GM13977 (cell line): ENCODE measurements at places on chromosomes 1 and 21.

DNA sequence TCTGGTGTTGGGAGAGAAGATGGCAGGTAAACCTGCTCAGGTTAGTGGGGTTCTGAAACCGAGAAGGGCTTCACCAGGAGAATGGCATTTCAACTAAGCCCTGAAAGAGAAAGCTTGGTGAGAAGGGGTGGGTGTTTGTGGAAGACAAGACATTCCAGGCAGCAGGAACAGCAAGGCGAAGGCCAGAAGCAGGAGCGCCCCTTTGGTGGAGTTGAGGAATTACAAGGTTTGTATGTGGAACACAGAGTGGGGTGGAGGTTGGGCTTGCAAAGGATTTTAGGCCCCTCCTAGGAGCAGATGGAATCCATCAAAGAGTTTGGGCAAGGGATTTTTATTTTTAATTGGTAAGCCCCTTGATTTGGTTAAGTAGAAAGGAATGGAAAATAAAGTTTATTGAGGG lies 24.8 kb upstream of the ELOA start:
- DNase-seq: no peak

DNA sequence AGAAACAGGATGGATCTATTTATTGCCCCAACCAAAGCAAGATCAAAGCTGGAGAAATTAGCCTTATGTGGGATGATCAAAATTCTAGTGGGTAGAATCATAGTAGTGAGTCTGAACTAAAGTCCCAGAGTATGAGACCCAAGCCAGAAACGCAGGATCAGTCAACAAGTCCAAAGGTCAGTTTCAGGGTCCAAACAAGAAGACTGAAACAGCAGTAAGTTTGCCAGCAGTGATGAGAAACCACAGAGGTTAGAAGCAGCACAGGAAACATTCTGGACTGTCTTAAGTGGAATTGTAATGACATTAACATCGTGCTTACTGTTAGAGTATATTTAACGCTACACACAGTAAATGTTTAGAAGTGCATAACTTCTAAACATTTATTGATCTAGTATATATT lies 251.0 kb downstream of the LRRIQ3 start:
- no peak for DNase-seq

DNA sequence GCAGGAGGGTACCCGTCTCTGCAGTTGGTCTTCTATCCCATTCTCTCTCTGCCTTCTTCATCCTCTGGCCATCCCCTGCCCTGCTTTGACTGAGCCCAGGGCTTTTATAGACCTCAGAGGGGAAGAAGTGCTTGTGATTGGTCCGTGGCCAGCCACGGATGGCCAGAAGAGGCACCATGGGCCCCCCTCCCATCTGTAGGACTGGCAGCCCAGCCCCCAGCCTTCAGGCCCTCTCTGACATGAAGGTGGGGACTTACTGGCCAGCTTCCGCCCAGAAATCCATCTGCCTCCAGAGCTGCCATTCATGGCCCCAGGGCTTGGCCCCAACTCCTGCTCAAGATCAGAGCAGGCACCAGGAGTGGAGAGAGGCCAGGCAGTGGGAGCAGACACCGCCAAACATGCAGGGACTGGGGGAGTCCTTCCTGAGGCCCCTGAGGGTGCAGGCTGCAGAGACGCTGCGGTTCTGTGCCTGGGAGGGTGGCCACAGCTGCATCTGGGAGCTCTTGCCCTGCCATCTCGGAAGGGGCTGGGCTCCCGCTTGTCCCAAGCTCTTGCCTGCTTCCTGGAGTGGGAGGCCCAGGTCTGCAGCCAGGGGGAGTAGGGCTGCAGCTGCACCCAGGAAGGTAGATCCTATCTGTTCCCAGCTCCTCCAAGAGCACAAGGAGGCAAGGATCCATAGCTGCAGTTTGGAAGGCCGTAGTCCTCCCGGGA lies 698.6 kb upstream of the B3GALT2 start:
- DNase-seq: no peak

DNA sequence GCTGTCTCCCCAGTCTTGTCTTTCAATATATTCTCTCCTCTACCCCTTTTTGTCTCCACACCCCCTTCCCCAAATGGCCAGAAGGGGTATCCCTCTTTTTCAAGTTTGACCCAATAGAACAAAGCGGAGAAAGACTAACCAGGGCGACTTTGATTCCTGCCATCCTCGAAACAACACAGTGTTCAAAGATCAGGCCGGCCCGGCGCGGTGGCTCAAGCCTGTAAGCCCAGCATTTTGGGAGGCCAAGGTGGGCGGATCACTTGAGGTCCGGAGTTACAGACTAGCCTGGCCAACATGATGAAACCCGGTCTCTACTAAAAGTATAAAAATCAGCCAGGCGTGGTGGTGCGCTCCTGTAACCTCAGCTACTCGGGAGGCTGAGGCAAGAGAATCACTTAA lies 77.0 kb upstream of the IFNAR2 start:
- no peak for DNase-seq

- no peak for DNase-seq
Measured at GRCh38 chr1:114435088-114435715, 75.8 kb downstream of the TRIM33 start.

DNA sequence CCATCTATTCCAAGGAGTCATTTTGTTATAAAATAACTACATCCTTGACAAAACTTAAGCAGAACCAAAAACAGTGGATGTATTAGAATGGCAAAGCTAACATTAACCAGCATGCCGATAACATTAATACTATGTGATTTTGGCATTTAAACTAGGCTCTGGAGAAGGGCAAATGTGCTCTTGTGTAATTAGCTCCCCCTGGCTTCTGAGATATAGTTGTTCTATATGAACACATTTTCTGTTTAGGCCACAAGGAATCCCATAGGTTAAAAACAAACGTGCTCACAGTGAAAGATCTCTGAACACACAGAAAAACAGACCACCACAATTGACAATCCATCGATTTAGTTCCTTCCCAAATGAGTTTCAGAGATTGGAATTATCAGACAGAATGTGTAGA lies 57.4 kb upstream of the TARS2 start:
- peak; percentile 27 for DNase-seq

DNA sequence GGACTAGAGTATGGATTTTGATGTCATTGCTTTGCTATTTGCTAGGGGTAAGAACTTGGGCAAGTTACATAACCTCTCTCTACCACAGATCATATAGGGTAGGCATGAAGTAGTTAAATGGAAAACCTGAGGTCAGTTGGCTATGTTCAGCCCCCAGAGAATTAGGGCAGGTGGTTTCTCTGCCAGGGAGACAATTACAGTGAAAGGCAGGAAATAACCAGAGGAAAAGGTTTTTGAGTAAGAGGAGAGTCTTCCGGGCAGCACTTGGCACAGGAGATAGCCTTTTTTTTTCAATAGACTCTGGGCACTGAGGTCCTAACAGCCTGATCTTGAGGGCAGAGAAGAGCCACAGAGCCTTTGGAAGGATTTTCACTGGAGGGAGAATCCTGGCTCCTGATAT lies 16.7 kb upstream of the SERBP1 start:
- DNase-seq: no peak

DNA sequence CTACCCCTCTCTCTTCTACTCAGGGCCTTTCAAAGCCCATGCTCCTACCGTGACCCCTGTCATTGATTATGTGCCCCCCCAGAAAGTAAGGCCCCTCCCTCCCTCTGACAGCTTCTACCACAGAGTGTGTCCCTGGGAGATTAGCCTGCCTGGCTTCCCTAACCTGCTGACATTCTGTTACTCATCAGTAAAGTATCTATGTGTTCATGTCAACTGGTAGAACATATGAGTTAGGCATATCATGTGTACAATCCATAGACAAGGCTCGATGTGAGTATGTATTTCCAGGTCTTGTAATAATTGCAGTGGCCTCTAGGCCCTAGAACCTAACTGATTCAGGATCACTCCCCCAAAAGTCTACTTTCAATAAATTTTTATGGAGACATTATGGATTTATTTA lies 120.0 kb downstream of the GIPC2 start:
- no peak for DNase-seq

GRCh38 chr1:88595355-88596002 lies 88.6 kb upstream of the PKN2 start:
- peak; percentile 25 for DNase-seq

DNA sequence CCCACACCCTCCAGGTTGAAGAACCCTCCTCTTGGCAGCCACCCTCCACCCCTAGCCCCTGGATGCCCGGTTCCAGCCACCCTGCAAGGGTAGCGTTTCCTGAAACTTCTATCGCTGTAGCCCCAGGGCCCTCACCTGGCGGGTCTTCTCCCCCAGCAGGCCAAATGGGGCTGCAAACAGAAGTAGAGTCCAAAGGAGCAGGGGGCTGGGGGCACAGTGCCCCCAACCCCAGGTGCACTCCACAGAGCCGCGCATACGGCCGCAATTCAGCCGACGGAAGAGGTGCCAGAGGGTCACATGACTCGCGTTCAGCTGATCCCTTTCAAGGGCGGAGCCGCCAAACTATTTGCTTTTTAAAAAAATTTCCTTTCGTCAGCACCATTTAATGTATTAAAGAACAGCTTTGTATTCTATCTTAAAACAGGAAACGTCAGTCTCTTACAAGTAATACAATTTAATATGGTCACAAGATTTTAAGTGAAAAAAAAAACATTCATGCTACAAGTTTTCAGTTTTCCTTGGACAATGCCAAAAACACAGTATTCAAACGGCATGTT lies at the start of gene GLMP:
Gene GLMP, minus strand, starts transcription at position 289 of the 557 bp plus-strand sequence. Its CDS starts 34 bp downstream, at position 255.
- peak; percentile 84 for DNase-seq

- DNase-seq: peak; percentile 67
Measured at GRCh38 chr1:15027515-15027986, 126.0 kb upstream of the TMEM51 start.
